Osteocyte (in vitro differentiated cells): ENCODE measurements at places on chromosomes 1 and 21.

DNA sequence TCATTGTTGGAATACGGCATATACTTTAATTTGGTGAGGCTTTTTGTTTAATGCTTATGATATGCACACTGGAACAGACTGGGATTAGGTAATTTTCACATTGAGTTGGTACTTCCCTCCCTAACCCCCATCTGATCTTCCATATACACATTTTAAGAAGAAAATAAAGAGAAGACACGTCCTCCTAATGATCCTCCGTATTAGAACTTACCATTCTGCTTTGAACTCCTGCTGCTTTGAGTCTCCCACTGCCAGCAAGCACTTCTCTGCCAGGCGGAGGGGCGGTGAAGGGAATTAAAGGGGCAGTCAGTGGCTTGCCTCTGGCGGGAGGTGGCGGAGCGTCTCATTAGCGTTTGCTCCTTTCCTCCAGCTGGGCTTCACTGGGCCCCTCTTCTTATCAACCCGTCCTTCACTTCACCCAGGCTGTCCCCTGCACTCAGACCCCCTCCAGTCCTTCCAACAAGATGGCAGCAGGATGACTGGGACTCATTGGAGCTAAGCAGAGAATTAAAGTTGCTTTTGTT, 433.4 kb downstream of the KIF26B start:
- H3K27me3 ChIP-seq, result peaks cover 11% of the 10 kb centered on the region
- peaks cover 20% of the 10 kb centered on the region for H3K4me1 ChIP-seq
- no peak overlapping the region for H3K4me3 ChIP-seq

- H3K27me3 ChIP-seq, result no peaks in the 10 kb centered on the region
- no peak overlapping the region for H3K4me3 ChIP-seq
- H3K36me3 ChIP-seq, result no peaks in the 10 kb centered on the region
- no peaks in the 10 kb centered on the region for H3K4me1 ChIP-seq
- H3K27ac ChIP-seq, result no peak overlapping the region
These were observed 58.8 kb upstream of the C1orf115 start for GRCh38 chr1:220631238-220631815.

DNA sequence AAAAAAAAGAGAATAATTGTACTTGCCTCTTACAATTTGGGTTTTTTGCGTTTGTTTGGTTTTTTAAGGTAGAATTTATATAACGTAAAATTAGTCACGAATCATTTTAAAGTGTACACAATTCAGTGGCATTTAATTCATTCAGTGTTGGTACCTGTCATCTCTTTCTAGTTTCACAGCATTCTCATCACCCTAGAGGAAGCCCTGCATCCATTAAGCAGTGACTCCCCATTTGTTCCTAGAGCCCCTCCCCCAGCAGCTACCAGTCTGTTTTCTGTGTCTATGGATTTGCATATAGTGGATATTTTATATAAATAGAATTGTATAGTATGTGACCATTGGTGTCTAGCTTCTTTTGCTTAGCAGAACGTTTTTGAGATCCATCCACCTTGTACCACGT, 233.2 kb upstream of the FMN2 start:
- no peak for DNase-seq
- no peak overlapping the region for H3K4me3 ChIP-seq
- no peaks in the 10 kb centered on the region for H3K4me1 ChIP-seq
- H3K36me3 ChIP-seq, result no peaks in the 10 kb centered on the region
- no peak overlapping the region for H3K27ac ChIP-seq
- H3K27me3 ChIP-seq, result peaks cover 41% of the 10 kb centered on the region

DNA sequence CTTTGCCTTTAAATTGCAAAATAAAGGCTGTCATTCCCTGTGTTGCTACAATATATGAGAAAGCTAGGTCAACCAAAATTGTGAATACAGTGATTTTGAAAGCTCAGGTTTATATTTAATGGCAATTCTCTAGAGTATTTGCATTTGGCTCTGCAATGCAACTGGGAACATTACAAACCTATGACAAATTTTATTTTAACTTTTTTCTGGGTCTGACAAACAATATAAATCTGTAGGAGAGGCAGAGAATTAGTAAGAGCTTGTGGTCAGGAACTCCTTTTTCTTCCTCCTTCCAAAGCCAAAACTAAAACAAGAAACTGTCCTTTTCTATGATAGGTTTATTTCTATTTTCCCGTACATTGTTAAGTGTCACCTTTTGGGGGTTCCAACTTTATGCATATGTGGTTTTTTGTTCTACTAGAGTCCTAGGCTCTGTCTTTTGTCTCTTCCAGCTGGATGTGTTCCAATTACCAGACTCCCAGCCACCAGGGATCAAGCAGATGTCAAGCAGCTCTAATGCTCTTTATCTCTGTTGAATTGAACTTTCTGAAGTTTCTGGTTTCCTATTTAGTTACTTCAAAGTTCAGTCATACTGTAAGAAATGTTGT, 106.9 kb downstream of the ASH1L start:
- no peak overlapping the region for H3K4me3 ChIP-seq
- H3K4me1 ChIP-seq, result peaks cover 21% of the 10 kb centered on the region
- peak overlapping the region; percentile 24 for H3K27ac ChIP-seq
- no peak for DNase-seq
- peaks cover 26% of the 10 kb centered on the region for H3K36me3 ChIP-seq

DNA sequence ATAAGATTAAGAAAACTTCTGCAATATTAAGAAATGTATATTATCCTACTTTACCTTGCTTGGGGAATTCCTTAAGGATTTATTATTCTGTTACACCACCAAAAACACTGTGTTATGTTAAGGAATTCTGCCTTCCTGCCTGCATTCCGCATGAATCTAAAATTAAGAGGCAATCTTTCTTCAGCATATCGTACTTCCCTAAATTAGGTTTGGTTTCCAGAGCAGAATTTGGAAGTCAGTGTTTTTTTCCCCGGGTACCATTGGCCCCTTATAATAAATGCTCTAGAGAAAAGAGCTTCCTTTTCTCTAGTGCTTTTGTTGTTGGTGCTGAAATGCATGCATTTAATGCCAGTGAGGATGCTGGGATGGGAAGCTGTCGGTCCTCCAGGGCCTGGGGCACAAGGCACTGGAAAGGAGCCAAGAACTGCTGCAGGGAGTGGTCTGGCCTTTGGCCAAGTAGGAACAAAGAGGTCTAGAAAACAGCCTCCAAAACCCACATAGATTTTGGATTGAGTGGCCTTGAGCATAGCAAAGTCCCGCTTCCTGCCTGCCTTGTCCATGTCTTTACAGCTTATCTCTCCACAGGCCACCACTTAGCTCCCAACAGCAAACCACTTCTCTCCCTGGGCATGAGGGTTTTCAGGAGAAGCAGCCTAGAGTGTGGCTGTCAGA, 69.9 kb downstream of the RRAGC start:
- H3K27me3 ChIP-seq, result peaks cover 35% of the 10 kb centered on the region
- peak overlapping the region; percentile 7 for H3K27ac ChIP-seq
- peaks cover 13% of the 10 kb centered on the region for H3K4me1 ChIP-seq
- DNase-seq, result no peak
- no peaks in the 10 kb centered on the region for H3K36me3 ChIP-seq
